ENCODE measurements at places on chromosomes 3 and 15.

- no peak for DNase-seq
These were observed 146.1 kb downstream of the TPRG1 start for GRCh38 chr3:189317911-189318310.

DNA sequence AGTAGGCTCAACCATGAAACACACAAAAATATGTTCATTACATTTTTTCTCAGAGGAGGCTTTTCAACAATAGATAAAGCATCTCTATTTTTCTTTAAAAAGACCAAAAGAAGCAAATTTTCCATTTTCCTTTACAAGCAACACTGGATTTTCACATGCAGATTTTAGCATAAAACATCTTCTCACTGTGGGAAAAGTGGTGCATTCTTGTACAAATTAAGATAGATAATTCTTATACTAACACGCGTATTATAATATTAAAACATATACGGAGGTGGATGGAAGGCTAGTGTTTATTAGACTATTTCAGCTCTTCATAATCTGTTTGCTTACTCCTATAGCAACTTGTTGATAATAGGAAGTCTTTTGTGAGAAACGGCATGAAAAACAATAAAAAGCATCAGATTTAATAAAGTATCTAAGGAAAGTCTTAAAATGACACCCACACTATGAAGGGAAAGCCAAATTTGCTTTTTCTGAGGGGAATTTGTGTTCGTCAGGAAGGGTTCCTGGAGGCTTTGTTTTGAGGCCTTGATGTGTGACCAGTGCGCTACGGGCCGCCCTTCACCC lies 529.6 kb downstream of the SOX2 start:
- no peak for DNase-seq

DNA sequence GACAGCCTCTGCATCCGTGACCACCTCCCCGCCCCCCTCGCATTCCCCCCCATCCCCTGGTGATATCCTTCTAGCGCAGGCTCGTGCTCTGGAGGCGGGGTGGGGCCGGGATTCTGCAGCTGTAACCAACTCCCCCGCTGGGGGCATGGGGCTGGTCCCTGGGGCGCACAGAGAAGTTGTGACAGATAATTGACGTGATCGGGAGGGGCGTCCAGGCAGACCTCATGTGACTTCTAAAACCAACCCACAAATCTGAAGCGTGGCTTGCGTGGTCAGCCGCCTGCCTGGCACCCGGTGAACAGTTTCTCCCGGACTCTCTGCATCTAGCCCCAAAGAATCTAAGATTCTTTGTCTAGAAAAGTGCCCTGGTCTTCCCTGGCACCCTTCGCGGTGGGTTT lies 100.6 kb upstream of the IGF1R start:
- DNase-seq, result no peak

DNA sequence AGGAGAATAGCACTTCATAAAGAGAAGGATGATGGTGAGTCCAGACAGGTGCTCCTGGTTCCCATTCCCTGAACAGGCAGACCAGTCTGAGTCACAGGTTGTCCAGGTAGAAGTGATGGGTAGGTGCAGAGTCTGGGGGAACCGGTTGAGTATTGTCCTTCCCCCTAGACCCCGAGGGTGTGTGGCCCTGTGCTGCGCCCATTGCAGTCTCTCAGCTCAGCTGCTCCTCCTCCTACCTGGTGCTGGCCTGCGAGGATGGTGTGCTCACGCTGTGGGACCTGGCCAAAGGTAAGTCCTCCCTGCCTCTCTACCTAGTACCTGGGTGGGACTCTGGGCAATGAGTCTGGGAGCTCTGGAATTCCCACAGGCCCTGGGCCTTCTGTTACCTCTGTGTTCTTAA lies 19.8 kb downstream of the MESP1 start:
- no peak for DNase-seq

DNA sequence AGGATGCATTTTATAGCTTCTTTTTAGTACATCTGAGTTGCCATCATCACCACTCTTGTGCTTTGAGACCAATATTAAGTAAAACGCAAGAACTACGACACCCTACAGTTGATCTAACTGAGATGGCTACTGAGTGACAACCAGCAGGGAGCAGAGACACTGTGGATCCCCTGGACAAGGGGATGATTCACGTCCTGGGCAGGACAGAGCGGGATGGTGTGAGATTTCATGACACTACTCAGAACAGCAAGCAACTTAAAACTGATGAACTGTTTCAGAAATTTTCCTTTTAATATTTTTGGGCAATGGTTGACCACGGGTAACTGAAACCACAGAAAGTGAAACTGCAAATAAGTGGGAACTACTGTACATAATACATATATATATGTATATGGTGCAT lies 299.2 kb downstream of the ADAMTS17 start:
- no peak for DNase-seq

All from NK-92 treated with Interleukin-12 subunit alpha and Interleukin-12 subunit beta, amount 100 ng/mL, for 24 hours (cell line).